ENCODE measurements at places on chromosomes 12 and 14.
A peak's percentile ranks its signal among the peaks of the same experiment; 100 is the strongest.

DNA sequence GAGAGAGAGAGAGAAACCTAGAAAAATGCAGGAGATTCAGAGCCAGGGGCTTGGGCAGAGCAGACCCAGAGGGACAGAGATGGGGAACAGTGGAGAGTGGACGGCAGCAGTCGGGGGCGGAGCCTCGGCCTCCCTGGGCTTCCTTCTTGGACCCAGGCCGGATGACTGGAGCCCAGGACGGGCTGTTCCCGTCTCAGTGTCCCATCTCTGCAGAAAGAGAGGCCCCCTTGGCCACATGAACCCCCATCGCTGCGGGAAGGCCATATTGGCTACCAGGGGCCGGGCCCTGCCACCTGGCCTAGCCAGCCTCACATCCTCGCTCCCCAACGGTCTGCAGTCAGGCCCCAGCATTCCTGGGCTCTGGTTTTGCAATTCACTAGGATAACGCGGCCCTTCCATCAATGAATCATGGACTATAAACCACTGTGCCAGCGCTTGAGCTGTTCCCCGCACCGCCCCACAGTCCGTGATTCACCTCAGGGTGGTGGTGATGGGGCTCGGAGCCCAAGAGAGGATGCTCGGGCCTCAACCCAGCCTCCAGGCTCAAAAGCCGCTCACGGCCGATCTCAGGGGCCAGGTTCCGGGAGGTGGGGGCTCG, 116.5 kb downstream of the RFLNA start:
- DNase-seq, result peak; percentile 76

DNA sequence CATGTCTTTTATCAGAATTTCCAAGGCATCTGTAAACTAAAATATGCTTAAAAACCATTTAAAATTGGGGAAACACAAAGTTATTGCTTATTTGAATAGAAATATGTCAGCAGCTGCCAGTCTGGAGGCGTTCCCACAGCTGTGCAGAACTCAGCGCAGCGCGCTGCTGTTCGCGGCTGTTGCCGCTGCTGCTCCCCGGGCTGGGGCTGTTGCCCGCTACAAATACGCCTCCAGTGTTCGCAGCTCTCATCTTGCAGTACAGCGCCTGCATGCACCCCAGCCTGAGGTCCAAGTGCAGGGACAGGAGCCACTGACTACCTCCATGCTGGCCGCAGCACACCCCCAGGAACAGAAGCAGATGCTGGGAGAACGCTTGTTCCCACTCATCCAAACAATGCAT, 216.2 kb downstream of the SLC16A7 start:
- DNase-seq, result no peak

GRCh38 chr12:19613051-19613535, 173.8 kb downstream of the AEBP2 start:
- DNase-seq, result no peak

DNA sequence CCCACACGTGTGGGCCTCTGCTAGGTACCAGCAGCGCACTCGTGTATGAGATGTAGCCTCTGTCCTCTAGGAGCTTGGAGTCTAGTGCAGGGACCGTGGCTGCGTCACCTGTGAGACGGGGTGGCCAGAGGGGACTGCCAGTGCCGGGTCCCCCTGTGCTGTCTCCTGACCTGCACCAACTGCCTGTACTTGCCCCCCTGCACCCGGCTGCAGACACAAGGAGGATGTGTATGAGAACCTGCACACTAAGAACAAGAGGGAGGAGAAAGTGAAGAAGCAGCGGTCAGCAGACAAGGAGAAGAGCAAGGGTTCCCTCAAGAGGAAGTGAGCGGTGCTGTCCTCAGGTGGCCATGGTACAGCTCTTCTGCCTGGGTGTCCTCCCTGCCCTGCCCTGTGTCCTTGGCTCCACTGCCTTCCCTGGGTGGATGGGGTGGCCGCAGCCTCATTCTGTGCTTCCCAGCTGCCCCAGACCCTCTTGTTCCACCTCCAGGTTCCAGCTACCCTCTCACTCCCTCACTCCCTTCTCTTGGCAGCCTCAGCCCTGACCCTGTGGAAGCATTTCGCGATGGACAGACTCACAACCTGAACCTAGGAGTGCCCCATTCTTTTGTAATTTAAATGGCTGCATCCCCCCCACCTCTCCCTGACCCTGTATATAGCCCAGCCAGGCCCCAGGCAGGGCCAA, 9.6 kb downstream of the PTPN6 start:
- no peak for DNase-seq

GRCh38 chr14:21070083-21070609, at the start of gene ARHGEF40:
ARHGEF40 (plus strand) TSS chr14:21070304; CDS start chr14:21070397, 93 bp downstream.
- DNase-seq, result no peak

GRCh38 chr12:46403719-46404070, 31.1 kb upstream of the SLC38A2 start:
- no peak for DNase-seq

DNA sequence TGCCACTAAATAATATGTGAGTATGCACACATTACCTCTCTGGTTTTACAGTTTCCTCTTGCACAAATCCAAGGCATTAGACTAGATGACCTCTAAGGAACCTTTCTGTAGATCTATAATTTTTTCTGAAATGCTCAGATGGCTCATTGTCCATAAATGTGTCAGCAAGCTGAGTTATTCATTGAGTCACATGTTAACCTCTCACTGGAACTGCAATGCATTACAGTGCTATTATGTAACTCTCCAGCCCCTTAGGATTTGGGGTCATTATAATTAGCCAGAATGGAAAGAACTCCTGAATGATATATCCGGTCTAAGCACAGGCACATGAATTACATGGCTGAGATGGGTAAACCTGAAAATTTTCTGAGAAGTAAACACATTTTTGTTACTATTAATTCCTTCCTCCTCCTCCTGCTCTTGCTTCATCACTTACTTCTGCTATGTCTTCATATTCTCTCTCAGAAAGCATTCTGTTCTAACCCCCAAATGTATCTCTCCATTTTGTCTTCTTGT, 20.3 kb upstream of the DRAM1 start:
- DNase-seq, result no peak

DNA sequence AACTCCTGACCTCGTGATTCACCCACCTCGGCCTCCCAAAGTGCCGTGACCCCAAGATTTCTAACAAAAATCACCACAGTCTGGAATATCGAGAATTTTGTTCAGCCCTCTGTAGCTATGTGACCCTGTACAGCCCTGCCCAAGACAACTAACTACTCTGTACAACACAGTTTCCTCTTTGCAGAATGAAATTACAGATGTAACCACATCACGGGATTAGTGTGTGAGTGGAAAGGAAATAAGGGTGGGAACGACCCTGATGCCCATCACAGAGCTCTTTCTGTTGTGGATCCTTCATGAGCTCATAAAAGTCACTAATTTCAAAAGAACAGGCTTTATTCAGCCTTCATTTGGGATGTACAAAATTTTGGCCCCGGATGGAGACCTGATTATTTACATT, 50.5 kb upstream of the KRR1 start:
- DNase-seq, result no peak

DNA sequence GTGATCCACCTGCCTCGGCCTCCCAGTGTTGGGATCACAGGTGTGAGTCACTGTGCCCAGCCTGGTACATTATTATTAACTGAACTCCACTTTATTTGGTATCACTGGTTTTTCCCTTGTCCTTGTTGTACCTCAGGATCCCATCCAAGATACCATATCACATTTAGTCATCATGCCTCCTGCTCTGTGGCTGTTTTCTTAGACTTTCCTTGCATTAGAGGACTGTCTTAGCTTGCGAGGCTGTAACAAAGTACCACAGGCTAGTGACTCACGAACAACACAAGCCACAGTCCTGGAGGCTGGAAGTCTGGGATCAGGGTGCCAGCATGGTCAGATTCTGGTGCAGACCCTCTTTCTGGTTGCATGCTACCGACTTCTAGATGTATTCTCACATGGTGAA, 12.2 kb downstream of the KLC1 start:
- peak; percentile 49 for DNase-seq

All from kidney epithelial cell (primary cell).